ENCODE measurements at places on chromosomes 1 and 21. TPM values are rescaled to one million over a fixed set of nuclear protein-coding genes. Genes with fewer than 3 reads are reported as not detected.

The RPTN gene
- total RNA-seq = not detected

The AIRE gene
- total RNA-seq = 0.11 TPM

The ADAMTS4 gene
- total RNA-seq = 24.0 TPM

The KCNK1 gene
- total RNA-seq = 10.3 TPM

The ST3GAL3 gene
- 30.1 TPM for total RNA-seq

The CYP4B1 gene
- total RNA-seq = not detected

The PDE4B gene
- 6.8 TPM for total RNA-seq

The ABCG1 gene
- total RNA-seq = 6.3 TPM

The KRTAP12-2 gene
- total RNA-seq = not detected

The ARF1 gene
- total RNA-seq = 332 TPM

The E2F2 gene
- total RNA-seq = 0.30 TPM

The PODN gene
- 19.4 TPM for total RNA-seq

The SPATA45 gene
- not detected for total RNA-seq

The HMGCS2 gene
- 0.38 TPM for total RNA-seq

The LIPI gene
- not detected for total RNA-seq

The OLIG2 gene
- total RNA-seq = not detected

The ATAD3B gene
- 13.7 TPM for total RNA-seq

The DMRTA2 gene
- total RNA-seq = 0.08 TPM

The FHAD1 gene
- 0.32 TPM for total RNA-seq

The ZBTB8A gene
- total RNA-seq = 3.0 TPM

The KRTAP12-1 gene
- total RNA-seq = not detected

The CFHR1 gene
- not detected for total RNA-seq

The HEYL gene
- total RNA-seq = 20.5 TPM

The LRRC47 gene
- total RNA-seq = 63.1 TPM

The TNFRSF14 gene
- total RNA-seq = 13.8 TPM
